Astrocyte of the spinal cord (primary cell): ENCODE measurements at places on chromosomes 6 and 20.

DNA sequence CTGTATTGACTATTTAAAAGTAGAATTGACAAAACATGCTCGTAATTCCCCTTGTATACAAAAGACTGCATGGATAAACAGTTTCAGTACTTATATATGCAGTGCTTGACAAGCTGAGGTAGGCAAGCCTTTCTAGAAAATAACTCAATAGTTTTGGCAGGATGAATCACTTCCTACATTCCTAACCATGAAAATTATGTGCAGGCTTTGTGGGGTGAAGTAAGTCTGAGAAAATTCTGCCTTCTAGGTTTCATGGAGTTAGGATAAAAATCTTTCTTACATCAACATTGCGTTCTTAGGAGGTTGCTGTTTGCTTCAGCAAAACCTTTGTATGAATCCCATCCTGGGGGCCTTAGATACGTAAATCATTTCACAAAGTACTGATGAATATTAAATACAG lies 801.4 kb upstream of the EYS start:
- peak; percentile 71 for DNase-seq

GRCh38 chr20:4225745-4226144 lies 210.4 kb upstream of the RNF24 start:
- DNase-seq = peak; percentile 97

GRCh38 chr6:149127212-149127611 lies 190.3 kb upstream of the TAB2 start:
- DNase-seq = peak; percentile 81

- DNase-seq = no peak
Observed at GRCh38 chr6:15518057-15518456, 144.8 kb downstream of the DTNBP1 start.

DNA sequence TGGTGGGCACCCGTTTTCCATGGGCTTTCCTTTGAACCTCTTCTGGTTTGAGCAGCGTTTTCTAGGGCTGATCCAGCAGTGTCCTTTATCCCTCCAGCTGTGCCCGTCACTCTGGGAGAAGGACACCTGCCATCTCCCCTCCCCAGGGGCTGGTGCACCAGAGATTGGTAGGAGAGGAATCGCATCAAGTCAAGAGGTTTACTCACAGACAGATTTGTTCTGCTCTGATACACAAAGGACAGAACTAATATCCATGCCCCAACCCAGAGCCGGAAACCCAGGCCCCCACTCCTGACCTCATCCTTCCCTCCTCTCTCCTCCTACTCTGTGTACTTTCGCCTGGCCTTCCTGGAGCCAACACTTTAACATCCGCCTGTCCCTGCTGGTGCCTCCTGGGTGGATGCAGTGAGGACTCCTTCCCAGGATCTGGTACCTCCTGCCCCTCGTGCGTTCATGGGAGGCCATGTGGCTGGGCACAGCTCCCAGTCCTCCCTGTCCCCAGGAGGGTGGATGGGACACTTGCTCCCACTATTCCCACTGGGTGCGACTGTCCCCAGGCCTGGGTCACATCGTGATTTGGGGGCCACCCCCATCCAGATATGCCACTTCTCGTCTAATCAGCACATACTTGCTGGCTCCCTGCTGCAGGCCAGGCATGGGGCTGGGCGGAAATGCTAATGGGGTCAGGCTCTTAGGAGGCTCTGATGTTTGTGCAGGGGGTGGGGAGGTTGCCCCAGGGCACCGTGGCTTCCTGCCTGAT lies 286.3 kb downstream of the CDH4 start:
- DNase-seq = no peak

GRCh38 chr6:1326535-1327121 lies 14.7 kb downstream of the FOXQ1 start:
- DNase-seq = no peak

DNA sequence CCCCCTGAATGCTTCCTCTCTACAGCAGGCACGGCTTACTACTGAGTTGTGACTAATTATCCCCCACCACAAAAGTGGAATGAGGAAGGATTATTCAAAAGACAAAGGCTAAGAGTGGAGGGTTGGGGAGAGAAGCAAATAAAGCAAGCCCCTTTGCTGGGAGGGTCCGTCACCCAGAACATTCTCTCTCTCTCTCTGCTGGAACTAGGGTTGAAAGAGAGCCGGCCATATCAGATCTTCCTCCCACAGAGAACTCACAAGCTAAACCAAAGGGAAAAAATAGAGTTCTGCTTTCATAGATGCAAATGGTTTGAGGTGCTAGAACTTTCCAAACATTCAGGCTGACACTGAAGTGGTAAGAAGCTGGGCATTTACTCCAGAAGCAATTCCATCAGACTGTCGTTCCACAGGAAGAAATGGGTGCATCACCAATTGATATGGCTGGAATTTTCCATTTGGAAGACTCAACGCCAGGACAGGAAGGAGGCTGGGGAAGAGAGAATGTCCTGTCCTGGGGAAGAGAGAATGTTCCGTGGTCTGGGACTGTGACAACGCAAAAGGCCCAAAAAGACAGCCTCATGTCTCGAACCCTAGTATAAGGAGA lies 7.9 kb downstream of the ZMYND8 start:
- peak; percentile 17 for DNase-seq

DNA sequence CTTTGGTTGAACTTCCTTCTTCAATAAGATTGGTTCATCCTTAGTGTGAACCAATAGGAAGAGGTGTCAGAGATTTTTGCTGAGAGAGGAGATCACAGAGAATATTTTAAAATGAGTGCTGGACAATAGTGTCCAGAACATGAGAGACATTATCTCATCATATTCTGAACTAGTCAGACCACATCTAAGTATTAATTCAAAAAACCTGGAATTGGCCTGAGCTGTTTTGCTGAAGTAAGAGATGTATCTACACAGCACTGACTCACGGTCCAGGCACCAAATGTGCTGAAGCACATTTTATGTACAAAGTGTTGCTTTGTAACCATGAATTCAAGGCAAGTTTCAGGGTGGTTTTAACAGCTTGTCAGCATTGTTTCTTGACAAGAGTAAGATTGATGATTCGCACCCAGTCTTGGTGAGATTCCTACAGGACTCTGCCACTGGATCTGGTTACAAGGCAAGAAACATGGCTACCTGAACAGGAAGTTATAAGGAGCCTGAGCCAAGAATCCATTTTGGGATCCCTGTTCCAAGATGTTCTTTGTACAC lies 178.2 kb upstream of the HEY2 start:
- DNase-seq = no peak

DNA sequence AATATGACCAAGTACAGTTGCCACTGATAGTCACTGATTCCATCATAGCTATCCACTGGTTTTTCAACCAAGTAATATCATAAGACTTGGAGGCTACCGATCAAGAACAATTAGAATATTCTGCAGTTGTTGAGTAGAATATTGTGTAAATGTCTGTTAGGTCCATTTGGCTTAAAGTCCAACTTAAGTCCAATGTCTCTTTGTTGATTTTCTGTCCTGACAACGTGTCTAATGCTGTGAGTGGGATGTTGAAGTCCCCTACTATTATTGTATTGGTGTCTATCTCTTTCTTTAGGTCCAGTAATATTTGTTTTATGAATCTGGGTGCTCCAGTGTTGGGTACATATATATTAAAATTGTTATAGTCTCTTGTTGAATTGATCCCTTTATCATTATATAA lies 13.9 kb downstream of the ARFGEF3 start:
- DNase-seq = no peak

DNA sequence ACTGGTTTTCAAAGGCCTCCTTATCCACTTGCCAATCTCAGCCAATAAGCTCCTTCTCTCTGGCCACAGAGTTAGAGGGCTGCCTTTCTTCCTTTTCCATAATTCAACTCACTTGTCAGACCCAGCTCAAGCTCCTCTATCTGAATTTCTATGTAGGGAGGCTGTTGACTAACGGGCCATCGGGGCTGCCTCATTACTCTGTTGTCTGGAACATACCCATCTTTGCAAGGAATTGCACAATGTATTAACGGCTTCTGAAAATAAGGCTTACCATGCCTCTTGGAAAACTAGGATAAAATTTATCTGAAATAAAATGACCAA lies 28.5 kb upstream of the KIF6 start:
- DNase-seq = no peak

GRCh38 chr6:154432533-154433476 lies 76.2 kb upstream of the IPCEF1 start:
- no peak for DNase-seq

DNA sequence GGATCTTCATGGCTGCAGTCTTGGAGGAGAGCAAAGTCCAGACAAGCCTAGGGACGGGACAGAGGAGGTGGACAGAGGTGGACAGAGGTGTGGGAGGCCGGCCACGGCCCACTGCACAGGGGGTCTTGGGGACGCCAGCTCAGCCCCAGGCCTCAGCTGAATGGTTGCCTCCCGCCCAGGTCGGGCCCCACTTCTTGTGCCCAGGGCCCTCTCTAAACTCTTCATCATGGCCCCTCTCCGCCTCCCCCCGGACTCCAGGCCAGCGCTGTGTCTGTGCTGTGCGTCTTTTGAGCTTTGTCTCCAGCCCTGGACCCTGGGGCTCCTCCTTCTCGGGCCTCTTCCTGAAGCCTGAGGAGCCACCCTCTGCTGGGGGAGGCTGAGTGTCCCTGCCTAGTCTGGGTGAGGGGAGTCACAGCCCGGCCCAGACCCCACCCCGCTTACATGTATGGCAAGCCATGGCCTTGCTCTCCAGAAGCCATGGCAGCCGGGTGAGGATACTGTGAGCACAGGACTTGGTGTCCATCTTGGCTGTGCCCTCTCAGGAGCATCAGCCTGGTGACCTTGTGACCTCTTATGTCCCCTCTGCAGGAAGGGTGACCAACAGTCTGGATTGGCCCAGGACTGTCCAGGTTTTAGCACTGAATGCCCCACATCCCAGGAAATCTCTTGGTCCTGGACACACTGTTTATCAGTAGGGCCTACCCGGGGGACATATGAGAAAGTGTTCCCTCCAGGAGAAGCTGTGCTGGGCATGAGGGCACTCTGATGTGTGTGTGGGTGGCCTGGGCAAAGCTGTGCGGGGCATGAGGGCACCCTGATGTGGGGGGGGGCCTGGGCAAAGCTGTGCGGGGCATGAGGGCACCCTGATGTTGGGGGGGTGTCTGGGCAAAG lies 9.4 kb upstream of the NPBWR2 start:
- DNase-seq = no peak

DNA sequence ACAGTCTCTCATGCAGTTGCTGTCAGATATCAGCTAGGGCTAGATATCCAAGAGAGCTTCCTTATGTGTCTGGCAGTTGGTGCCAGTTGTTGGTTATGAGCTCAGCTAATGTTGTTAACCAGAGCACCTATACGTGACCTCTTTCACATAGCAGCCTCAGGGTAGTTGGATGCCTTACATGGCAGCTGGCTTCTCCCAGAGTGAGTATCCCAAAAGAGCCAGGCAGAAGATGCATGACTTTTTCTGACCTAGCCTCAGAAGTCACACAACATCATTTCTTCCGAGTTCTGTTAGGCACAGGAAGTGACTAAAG lies 175.7 kb downstream of the VEGFA start:
- no peak for DNase-seq

- no peak for DNase-seq
Observed at GRCh38 chr20:20621195-20621594, 91.2 kb downstream of the RALGAPA2 start.

GRCh38 chr6:2433711-2434110 lies 188.3 kb upstream of the GMDS start:
- DNase-seq = no peak

DNA sequence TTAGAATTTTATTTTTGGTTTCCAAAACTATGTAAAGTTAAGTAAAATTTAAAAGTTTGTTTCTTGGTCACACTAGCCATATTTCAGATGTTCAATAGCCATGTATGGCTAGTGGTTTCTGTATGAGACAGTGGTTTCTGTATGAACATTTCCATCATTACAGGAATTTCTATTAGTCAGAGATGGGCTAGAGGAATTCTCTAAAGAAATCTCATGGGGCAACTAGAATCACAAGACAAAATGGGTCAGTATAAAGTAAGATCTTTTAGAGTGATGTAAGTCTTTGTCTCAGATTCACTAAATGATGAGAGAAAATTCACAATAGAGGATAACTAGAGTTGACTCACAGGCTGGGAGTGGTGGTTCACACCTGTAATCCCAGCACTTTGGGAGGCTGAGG lies 149.0 kb downstream of the FUT9 start:
- no peak for DNase-seq

GRCh38 chr20:6583134-6583738 lies 184.2 kb upstream of the BMP2 start:
- DNase-seq = peak; percentile 68

GRCh38 chr6:112049026-112049799 lies 4.7 kb upstream of the CCN6 start:
- DNase-seq = no peak

DNA sequence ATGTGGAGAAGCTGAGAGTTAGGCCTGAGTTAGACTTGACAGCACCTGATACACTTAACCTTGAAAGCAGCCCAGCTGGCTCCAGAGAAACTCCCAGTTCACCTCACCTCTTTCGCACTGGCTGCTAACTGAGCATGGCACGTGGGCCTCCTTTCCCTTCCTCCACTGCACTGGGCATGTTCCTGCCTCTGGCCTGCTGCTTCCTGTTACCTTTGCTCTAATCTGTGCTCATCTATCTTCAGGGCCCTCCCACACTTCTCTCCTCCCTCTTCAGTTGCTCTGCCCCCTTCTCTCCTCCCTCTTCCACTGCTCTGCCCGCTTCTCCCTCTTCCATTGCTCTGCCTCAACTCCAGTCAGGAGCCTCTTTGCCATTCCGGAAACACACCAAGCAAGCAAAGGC lies 13.7 kb upstream of the UBE2V1 start:
- no peak for DNase-seq

- DNase-seq = no peak
Observed at GRCh38 chr6:167745670-167746389, 80.9 kb upstream of the AFDN start.

DNA sequence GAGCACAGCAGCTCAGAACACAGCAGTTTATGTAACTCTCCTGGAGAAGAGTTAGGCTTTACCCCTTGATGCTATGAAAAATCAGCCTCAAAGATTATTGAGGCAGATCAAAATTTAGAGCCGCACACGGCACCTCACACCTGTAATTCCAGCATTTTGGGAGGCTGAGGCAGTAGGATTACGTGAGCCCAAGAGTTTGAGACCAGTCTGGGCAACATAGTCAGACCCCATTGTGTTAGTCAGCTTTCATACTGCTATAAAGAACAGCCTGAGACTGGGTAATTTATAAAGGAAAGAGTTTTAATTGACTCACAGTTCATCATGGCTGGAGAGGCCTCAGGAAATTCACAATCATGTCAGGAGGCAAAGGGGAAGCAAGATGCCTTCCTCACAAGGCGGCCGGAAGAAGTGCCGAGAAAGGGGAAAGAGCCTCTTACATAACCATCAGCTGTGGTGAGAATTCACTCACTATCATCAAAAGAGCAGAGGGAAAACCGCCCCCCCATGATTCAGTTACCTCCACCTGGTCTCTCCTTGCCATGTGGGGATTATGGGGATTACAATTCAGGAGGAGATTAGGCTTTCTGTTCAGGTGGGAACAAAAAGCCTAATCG lies 87.7 kb downstream of the SGK1 start:
- DNase-seq = no peak

DNA sequence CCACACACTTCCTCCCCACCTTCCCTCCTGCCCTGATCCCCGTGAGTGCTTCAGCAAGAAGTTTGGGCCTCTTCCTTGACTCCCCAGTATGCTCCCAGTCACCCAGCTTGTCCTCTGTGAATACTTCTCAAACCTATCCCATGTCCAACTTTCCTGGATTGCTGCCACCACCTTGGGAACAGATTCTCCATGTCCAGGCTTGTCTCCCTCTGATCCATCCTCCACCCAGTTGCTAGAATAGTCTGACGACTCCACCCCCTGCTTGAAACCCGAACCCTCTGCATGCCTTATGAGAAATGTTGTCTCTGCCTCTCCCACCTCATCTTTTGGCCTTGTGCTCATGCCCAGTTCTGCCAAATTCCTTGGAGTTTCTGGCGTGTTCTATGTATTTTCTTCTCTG lies 108.0 kb downstream of the PPP1R14C start:
- peak; percentile 55 for DNase-seq
